ENCODE measurements at places on chromosomes 1 and 21.

- DNase-seq: no peak
Observed at GRCh38 chr1:119783354-119784185, 14.9 kb upstream of the HMGCS2 start.

DNA sequence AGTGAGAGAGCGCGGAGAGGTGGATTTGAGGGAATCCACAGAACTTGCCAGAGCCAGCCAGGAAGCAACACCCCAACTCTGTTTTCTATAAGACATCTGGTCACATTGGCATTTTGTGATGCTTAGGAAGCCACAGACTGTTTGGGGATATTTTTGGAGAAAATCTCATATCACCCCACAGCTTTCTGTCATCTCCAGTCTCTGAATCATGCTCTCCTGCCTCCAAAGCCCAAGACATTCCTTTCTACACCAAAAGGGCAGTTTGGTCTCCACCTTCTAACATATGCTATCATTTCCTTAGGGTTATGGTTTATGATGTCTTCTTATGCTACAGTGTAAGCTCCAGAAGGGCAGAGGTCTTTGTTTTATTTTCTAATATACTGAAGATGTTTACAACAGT, 14.4 kb upstream of the BCL10 start:
- DNase-seq: peak; percentile 39

DNA sequence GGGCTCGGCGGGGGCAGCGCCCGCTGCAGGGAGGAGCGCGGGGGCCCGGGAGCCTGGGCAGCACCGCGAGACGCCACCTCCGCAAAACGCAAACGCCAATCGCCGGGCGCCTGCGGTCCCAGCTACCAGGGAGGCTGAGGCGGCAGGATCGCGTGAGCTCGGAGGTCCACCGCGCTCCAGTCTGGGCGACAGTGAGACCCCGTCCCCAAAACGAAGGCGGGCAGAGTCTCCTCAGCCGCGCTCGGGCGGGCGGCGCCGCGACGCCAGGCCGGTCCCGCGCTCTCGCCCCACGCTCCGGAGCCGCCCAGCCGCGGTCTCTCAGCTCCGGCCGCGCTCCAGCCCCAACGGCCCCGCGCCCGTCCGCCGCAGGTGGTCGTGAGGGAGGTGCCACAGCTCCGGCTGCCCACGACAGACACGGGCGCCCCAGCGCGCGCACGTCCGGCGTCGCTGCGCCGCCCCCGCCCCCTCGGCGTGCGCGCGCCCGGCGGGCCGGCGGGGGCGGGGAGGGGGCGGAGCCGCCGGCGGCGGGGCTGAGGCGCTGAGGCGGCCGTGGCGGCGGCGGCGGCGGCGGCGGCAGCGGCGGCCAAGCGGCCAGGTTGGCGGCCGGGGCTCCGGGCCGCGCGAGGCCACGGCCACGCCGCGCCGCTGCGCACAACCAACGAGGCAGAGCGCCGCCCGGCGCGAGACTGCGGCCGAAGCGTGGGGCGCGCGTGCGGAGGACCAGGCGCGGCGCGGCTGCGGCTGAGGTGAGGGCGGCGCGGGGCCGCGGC, at the start of gene ADARB1:
Gene ADARB1, plus strand, starts transcription at position 533 of the 770 bp plus-strand sequence. CDS start 97,077 bp downstream, outside the sequence.
- peak; percentile 90 for DNase-seq

- no peak for DNase-seq
Observed at GRCh38 chr1:230778916-230779590, 31.9 kb downstream of the CAPN9 start.

GRCh38 chr1:171081314-171081753, 9.4 kb upstream of the FMO3 start:
- DNase-seq: peak; percentile 19

DNA sequence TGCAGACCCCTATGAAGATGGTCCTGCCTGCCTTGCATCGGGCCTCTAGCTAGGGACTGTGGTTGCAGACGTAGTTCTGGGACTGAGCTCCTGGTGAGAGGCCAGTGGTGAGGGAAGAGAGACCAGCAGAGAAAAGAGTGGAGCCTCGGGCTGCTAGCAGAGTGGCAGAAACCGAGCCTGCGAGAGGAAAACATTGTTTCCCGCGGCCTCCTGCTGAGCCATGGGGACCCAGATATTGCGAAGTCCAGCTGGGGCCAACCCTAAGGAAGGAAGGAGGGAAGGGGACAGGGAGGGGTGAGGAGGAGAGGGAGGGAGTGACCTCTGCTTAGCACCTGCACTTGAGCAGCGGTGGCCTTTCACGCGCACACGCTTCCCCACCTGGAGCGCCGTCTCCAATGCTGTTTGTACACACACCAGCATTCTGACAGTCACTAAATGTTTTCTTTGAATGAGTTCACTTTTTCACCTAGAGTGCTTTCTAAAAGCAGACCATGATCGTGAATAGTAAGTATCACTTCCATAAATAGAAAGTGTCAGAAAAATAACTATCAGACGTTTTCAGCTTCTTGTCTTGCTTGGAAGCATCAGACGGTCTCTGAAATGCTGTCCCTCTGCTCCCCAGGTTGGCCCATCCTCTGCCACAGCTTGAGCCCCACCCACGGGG, 2.5 kb upstream of the FNDC10 start:
- no peak for DNase-seq

DNA sequence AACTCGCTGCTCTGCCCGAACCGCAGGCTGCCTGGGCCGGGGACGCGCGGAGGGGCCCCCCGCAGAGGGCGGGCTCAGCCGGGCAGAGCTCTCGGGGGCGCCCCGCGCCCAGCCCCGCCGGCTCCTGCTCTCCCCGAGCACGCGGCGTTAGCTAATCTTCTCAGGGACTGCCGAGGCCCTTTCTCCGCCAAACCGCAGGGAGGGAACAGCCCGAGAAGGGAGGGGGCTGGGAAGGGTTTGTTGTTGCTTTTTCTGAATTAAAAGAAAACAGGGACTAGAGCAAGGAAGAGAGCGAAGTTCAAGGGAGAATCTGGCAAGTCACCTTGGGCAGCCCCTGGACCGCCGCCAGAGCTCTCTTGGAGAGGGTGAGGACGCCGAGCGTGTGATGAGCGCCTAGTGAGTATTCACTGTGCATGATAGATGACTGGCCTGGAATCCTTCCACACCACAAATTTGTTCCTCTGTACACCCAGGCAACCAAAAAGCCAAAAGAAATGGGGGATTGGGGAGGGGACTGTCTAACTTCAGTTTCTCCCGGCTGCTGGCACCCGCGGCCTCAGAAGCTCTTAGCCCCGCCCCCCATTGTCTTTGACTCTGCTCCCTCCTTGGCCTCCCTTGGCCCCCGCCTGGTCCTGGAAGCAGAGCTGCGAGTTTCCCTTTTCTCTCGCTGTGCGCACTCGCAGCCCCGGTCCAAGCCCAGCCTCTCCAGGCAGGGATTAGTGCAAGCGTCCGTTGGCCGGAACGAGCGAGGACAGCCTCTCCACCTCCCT, 19.7 kb upstream of the LMX1A start:
- peak; percentile 40 for DNase-seq

- DNase-seq: peak; percentile 8
Observed at GRCh38 chr1:16677552-16678431, 11.0 kb upstream of the RNU1-3 start.

DNA sequence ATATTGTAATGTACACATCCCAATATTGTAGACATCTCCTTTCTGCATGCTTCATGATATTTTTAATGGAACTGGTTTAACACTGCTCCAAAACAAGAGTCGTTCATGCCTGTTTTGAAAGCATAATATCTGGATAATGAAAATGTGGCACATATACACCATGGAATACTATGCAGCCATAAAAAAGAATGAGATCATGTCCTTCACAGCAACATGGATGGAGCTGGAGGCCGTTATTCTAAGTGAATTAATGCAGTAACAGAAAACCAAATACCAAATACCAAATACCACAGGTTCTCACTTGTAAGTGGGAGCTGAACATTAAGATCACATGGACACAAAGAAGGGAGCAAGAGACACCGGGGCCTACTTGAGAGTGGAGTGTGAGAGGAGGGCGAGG, 92.2 kb upstream of the C1orf105 start:
- DNase-seq: no peak

GRCh38 chr1:210264496-210265380, 32.1 kb downstream of the SERTAD4 start:
- DNase-seq: peak; percentile 53

GRCh38 chr1:180026556-180026955, 71.9 kb downstream of the CEP350 start:
- DNase-seq: no peak

GRCh38 chr1:20358761-20359263, 68.1 kb downstream of the VWA5B1 start:
- peak; percentile 34 for DNase-seq

DNA sequence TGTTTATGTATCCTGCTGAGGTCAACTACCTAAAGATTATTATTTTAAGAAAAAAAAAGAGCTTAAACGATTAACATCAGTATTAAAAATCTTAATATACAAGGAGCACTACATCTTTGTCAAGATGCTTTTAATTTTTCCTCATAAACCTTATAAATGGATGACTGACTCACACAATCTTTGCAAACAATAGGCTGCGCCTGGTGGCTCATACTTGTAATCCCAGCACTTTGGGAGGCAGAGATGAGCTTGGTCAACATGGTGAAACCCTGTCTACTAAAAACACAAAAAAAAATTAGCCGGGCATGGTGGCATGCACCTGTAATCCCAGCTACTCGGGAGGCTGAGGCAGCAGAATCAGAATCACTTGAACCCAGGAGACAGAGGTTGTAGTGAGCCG, 1.7 kb downstream of the KHDC4 start:
- no peak for DNase-seq

DNA sequence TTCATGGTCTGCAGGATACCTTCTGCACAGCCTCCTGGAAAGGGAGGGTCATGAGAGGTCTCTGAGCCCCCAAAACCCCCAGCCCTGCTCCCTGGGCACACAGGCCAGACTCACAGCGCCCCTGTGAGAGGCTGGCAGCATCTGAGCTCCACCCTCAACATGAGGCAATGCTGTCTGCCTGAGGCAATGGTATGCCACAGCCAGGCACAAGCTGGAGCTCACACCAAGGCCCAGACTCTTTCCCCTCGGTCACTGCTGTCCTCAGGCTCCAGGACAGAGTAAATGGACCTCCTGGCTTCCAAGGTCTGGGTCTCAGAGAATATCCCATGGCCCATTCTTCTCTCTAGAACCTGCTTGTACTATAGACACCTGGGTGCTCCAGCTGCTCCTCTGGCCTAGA, 17.2 kb downstream of the MEF2D start:
- no peak for DNase-seq

GRCh38 chr1:60228041-60228491, 154.5 kb upstream of the C1orf87 start:
- DNase-seq: no peak

GRCh38 chr1:30968220-30968971, 59.8 kb upstream of the SDC3 start:
- DNase-seq: no peak

- no peak for DNase-seq
Observed at GRCh38 chr21:33733601-33734000, 91.3 kb downstream of the ITSN1 start.

DNA sequence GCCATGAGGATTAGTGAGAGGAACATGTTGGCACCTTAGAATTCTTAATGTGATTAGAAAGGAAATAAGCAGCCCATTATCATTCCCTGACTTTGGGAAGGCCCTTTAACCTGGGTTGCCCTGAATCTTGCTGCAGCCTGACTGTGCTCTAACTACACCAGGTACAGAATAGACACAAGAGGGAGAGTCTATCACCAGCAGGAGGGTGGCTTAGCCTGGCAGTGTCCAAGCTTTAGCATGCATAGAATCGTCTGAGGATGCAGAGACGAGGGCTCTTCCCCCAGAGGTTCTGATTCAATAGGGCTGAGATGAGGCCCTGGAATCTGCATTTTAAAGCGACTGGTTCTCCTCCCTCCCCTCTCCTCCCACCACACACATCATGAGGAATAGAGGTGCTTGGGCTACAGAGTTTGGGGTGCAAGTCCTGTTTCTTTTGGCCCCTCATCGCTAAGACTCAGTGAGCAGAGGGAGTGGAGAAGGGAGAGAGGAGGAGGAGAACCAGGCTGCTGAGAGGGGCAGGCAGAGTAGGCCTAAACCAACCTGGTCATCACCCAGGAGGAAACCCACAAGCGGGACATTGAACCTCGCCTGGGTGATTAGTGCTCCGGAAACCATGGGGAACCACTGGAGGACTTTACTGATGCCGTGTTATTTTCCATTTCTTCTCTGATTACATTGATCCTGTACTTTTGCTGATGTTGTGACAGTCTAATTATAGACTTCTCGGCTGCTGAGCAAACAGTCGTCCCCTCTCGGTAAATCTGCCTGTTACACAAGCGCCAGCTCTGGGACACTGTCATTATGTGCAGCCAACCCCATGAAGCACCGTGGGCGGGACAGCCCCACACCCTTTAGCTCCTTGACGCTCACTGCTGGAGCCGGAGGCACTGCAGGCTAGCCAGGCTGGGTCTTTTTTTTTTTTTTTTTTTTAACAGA, 6.3 kb upstream of the TENT5C start:
- DNase-seq: no peak

- no peak for DNase-seq
Observed at GRCh38 chr21:42833439-42833815, 45.9 kb downstream of the WDR4 start.

DNA sequence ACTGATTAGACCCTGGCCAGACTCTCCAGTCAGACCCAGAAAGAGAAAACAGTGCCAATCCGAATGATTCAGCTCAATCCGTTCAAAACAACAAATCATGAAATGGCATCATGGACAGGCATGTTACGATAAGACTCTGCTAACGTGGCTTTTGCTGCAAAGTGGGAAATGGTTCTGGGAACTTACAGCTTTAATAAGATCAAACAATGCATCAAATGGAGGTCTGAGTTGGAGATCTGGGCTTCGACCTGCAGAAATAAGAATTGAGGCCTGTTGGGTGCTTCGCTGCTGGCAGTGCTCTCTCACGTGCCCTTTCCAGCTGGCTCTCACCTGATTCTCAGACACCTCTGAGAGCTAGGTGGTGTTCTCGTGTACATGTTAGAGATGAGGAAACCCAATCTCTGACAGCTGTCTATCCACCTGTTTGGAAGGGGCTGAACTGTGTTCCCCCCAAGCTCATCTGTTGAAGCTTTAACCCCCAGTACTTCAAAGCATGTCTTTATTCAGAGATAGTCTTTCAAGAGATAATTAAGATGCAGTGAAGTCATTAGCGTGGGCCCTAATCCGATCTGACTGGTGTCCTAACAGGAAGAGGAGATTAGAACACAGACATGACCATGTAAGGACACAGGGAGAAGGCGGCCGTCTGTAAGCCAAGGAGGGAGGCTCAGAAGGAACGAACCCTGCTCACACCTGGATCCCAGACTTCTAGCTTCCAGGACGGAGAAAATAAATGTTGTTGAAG, 45.5 kb upstream of the ETS2 start:
- DNase-seq: no peak

DNA sequence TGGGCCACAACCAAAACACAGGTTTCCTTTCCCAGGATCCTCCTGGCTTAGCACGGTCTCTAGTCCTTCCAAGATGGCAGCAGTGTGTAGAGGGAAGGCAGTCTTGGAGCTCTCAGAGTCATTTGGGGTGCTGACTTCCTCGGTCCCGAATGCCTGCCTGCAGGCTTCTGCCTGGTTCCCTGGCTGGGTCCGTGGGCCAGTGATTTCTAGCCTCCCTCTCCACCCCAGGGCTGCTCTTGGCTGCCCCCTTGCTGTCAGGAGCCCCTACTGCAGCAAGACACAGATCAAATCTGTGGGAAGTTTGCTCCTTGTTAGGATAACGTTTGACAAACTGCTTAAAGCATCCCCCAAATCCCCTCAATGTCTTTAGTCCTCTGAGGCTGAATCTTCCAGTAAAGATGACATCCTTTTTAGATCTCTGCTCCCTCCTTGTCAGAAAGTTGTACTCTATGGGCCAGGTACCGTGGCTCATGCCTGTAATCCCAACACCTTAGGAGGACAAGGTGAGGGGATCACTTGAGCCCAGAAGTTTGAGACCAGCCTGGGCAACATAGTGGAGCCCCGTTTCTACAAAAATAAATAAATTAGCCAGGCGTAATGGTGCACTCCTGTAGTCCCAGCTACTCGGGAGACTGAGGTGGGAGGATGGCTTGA, 272.5 kb downstream of the RRAGC start:
- peak; percentile 64 for DNase-seq

All from hepatic stellate cell (primary cell).